ENCODE measurements at places on chromosomes 2 and 18.
A peak's percentile ranks its signal among the peaks of the same experiment; 100 is the strongest.

DNA sequence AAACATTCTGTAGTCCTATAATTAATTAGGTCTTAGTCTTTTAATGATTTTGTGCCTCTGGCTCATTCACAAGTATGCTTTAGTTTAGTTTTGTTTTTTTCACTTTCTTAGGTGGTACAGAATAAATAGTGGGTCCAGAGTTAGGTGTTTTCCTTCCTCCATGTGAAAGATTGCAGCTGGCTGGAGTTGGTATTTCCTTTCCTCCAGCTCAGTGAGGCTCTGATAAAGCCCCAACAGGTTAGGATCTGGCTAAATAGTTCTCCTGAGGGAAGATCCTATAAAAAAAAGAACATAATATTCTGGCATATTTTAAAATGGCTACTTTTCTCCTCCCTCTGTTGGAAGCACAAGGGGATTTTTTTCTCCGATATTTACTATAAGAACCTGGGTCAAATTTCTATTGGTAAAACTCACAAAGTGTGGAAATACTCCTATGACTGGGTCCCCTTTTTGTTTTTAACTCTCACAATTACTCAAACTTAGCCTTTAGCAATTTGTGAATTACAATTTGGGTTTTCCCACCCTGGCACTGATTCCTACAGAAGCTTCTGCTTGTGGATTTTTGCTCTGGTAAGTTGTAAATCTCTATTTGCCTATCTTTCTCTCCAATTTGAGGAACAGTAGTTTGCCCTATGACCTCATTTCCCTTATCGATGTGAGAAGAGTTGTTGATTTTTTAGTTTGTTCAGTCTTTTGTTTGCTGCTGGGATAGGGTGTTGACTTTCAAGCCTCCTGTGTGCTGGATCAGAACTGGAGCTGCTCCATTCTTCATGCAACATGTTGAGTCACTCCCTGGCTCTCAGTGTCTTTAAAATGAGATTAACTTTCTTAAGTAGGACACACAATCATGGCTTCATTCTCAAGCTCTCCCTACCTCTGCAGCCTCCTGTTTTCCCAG is 500.9 kb downstream of the RNF144A start:
- no peak for DNase-seq

DNA sequence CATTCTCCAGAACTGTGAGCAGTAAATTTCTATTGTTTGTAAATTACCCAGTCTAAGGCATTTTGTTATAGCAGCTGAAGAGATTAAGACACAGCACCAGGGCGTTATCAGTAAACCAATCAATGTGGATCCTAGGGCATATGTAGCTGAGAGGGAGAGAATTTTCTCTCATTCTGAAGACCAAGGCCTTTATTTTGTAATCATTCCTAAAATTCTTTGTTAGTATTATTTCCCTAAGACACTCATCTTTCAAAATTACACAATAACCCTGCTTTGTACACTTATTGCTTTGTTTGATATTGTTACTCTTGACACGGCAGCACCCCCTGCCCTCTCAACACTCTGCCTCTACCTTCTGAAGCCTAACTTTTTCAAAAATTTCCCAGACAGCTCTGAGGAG is 419.1 kb downstream of the SLC4A3 start:
- no peak for DNase-seq

DNA sequence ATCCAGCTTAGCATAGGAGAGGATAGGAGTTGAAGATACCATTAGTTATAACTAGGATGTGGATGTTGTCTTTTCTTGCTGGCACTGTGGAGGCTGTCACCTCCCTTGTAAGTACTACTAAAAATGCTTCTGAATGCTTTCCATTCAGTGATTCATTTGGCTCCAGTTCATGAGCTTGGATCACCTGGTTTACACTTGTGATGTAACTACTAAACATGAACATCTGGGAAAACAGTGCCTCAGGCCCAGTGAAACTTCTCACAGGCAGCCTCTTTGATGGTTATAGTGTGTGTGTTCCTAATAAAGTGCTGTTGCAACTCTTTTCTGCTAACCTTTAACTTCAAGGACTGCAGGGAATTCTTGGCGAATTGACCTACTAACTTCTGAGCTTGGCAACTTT is 13.0 kb upstream of the SLC9A2 start:
- no peak for DNase-seq

DNA sequence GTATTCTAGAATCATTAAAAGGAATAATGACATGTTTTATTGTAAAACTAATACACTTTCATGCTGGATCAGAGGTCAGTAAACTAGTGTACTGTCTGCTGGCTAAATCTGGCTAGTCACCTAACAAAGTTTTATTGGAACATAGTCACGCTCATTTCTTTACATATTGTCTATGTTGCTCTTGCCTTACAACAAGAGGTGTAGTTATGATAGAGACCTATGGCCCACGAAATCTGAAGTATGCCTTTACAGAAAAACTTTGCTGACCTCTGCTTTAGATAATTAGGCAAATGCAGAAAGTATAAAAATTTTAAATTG is 29.9 kb upstream of the SCYGR2 start:
- DNase-seq = no peak

DNA sequence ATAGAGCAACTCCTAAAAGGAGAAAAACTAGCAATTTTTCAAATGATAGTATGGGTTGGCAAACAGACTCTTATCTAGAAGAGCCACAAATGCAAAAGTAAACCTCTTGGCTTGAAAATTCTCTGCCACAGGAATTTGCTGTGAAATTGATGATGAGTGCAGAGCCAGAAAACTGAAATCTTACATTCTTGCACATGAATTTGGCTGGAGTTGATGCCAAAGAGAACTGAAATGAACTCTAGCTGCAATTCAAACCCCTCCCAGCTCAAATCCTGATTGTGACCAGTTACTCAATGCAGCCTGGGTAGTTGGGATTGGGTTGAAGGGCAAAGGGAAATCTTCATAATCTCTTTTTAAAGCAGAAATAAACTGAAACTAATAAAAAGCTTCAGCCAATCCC is 266.6 kb downstream of the PDE11A start:
- no peak for DNase-seq

DNA sequence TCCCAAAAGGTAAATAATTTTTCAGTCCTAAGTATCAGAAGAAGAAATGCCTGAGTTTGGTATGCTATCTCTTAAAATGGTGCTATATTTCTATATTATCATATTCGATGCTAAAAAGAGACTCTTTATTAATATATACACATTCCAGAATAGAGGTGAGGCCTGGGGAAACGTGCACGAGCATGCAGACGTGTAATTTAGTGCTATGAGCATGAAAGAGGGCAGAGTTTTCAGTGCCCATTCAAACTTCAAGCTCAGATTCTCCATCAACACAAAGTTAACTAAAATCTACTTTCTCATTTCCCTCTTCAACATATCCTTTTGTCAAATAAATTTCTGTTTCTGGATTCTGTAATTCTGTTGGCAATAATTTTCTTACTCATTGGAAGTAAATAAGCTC is 5.7 kb upstream of the COBLL1 start:
- DNase-seq = no peak

DNA sequence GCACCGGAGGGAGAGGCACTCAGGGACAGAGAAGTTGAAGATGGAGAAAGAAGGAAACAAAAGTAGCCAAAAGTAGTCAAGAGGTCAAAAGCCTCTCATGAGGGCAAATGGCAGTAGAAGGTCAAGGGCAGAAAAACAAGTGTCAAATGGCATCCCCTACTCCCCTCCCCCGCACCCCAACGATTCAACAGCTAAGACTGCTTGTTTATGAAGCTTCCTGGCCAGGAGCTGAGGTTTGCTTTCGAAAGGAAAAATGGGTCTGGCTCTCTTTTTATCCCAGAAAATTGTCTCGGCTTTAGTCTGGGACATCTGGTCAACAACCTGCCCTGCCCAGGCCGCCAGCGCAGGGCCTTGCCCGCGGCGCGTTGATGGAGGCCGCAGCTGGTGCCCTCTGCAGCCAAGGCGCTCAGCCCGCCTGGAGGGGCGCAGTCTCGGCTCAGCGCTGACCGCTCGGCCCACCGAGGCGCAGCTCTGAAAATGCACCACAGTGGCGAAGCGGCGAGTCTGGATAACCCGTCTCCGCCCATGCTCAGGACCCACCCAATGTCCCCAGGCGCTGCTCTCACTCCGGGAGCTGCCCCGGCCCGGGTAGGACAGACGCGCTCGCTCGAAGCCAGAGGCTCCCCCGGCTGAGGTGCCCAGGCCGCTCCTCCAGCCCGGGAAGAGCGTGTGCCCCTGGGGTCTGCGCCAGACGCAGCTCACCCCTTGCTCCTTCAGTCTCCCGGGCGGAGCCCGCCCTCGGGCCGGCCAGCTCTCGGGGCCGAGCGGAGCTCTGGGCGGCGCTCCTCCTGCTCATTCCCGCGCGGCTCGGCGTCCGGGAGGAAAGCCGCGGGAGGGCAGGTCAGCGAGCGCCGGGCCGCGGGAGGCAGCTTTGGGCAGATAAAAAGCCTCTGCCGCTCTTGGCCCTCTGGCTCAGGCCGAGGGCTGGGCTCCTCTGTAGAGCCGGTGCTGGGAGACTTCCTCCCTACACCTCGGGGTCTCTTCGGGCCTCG is 1.8 kb upstream of the TBR1 start:
- DNase-seq = no peak

DNA sequence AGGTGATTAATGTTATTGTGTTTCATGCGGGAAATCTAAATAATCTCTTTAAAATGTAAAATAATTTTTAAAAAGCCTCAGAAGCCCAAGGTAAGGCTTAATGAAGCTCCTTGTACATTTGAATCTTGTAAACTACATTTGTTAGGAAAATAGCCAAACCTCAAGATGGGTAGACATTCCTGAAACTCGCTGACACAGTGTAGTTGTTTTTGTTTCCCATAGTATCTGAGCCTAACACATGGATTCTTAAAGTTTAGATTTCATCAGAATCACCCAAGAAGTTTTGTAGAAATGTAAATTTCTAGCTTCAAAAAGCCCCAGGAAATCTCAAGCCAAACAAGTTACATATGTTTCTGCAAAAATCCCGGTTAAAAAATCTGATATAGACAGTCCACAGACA is 1221.1 kb upstream of the ACVR2A start:
- DNase-seq = no peak

DNA sequence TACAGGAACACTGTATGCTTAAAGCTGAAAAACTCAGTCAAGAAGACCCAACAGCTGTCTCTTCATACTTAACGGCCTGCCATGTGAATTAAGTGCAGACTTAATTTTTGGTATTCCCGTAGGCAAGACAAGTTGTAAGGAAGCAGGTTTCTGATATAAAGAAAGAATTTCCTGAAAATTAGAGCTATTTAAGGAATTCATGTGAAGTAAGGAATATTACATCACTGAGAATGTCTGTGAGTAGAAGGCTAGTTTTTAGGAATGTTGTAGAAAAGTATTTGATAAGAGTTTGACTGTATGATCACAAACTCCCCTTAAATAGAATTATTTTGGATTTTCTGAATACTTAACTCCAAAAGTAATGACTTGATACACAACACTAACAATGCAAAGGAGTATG is 51.0 kb downstream of the WDR33 start:
- DNase-seq = no peak

GRCh38 chr2:52017646-52018235 is 985.8 kb upstream of the NRXN1 start:
- no peak for DNase-seq

DNA sequence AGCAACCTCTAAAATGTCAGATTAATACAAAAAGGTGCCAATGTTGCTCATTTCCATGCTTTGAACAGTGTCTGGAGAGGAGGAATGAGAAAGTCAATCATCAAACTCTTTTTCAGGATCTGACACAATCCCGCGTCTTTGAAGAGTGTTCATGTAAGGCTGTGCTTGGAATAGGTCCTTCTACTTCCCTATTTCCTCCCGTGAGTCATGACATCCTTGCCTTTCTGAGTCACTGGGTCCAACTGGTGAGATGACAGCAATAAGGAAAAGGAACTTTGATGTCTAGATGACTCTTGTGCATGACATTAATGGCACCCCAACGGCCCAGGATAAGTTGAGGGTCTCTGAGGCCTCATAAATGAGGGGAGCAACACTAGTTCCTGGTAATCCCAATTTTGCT is 109.0 kb upstream of the CELF4 start:
- no peak for DNase-seq

DNA sequence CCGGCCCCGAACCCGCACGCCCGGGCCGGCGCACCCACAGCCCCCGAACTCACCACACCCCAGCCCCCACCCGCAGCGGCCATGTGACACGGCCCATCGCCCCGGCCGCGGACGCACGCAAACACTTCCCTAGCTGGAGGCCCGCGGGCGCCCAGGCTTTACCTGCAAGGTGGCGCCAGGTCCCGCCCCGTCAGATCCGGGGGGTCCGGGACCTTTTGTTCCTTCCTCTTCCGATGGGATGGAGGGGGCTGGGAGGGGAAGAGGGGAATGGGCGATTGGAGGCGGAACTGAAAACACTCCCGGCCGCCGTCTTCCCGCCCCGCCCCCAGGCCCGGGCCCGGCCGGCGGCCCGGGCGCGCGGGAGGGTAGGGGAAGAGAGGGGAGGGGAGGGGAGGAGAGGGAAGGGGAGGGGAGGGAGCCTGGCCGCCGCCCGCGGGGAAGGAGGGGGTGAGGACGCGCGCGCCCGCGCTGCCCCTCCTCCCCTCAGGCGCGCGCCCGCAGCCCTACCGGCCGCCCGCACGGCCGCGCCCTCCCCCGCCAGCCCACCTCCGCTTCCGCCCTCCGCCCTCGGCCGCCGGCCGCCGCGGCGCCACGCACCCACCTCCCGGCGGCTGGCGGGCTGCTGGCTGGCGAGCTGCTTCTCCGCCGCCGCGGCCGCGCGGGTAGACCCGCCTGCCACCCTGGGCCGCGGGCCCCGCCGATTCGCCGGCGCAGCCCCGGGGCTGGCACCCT is at the start of gene SMAD2:
Gene SMAD2 (minus strand): TSS at position 461 of the 732 bp plus-strand sequence. CDS start 33,903 bp downstream, outside the sequence.
- DNase-seq = peak; percentile 56

GRCh38 chr2:10405448-10405847 is 42.7 kb downstream of the ODC1 start:
- peak; percentile 45 for DNase-seq

GRCh38 chr2:203714112-203714511 is 7.7 kb downstream of the CD28 start:
- no peak for DNase-seq

DNA sequence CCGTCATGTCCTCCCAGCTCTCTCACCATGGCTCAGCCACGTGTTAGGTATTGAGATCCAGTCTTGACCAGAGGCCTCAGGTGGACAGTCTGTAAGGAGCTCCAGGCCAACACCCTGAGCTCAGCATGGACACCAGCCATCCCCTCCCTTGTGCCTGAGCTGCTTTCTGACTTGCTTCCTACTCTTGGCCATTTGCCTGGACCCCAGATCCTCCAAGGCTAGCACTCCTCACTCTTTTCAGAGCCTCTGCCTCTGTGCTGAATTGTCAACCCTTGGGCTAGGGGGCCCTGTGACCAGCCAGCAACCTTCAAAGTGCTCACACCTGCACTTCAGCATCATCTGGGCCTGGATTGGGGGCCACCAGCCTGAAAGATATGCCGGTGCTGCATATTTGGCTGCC is 46.6 kb downstream of the PAX8 start:
- DNase-seq = no peak

- DNase-seq = no peak
Measured at GRCh38 chr2:17195016-17195415, 323.2 kb downstream of the RAD51AP2 start.

DNA sequence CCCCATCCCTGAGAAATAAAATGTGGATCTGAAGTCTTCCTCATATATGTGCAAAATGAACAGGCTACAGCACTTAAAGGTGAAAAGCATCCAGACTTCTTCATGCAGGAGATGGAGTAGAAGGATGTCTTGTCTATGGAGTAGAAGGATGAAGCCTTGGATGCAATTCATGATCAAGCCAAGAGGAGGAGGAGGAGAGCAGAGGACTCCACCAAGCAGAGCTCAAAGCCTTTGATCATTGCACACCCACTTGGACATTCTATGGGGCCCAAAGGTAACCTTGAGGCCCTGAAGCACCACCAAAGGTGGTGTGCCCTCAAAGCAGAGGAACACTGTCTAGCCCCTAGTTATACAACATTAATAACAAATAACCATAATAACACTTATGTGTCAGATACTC is 17.3 kb downstream of the ACMSD start:
- no peak for DNase-seq

- no peak for DNase-seq
Measured at GRCh38 chr2:212088353-212088752, 450.2 kb downstream of the ERBB4 start.

Measured in omental fat pad (tissue), 4 donors.